ENCODE measurements at places on chromosomes 3 and 15.

- DNase-seq: no peak
Observed at GRCh38 chr3:132180337-132180791, 136.8 kb upstream of the ACP3 start.

GRCh38 chr3:109648027-109648426, 310.7 kb upstream of the DPPA4 start:
- DNase-seq: no peak

DNA sequence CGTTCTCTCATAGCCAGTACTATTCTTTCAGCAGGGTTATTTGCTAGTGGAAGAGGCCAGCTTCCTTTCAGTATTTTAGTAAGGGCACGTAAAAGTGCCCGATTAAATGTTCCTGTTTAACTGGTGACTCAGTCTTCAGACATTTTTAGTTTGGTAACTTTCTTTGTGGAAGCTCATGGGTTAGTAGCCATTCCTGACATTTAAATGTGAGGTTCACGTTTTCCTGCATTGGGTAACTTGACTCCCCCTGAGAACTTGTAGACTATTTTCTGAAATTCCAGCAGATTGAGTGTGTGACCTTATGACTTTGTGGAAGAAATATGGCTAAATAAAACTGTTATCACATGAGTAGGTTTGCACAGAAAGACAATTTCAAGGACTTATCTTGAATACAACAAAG, 16.9 kb downstream of the ABHD2 start:
- DNase-seq: no peak

GRCh38 chr3:126267169-126267975, 87.0 kb upstream of the ALDH1L1 start:
- DNase-seq: no peak

DNA sequence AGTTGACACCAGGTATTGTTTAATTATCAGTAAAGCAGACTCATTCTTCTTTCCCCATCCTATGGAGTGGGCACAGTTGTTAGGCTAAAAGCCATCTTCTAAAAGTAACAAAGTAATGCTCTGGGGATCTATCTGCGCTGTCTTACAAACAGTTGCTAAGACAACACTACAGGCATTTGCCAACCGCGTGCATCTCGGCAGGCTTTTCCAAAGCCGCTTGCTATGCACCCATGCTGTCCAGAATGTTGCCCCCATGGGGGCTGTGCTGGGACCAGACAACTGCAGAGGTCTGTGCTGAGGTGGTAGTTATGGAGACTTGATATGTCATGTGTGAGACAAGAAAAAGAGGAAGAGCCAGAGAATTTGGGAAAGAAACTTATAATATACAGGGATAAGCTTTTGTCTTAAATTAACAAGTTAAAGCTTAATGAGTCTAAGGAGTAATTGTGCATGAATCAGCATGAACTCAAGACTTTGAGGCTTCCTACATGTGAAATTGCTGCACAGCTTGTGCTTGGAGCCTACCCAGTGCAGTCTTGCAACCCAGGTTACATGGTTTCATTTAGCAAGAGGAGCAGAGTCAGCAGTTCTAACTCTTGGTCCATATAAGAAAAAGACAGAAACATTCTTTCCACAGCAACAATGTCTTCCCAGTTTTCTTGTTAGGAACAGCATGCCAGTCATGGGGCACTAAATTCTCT, 38.9 kb upstream of the DCLK3 start:
- no peak for DNase-seq

GRCh38 chr15:45743426-45744235, 108.8 kb downstream of the SQOR start:
- DNase-seq: no peak

GRCh38 chr3:144549166-144549565, 577.5 kb downstream of the DIPK2A start:
- DNase-seq: no peak

DNA sequence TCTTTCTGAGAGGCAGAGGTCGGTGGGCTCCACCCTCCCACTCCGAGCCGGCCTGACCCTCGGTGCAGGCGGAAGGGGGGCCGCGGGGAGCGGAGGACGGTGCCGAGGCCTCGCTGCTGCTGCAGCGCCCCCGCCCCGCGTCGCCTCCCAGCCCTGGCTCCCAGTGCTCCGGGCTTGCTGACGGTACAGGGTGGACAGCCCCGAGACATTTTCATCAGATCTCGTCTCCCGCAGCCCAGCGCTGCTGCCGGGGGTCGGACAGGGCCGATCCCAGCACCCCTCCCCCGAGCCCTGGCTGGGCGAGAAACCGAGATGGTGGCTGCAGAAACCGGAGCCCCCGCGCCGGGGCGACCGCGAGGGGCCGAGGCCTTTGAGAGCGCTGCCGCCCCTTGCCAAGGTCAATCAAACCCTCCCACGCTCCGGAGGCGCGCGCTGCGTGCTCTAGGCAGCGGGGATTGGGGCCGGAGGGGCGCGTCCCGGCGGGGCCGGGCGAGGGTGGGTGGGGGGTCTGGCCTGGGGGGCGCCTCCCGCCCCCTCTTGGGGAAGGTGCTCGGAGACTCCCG, 42.5 kb downstream of the EPHB3 start:
- DNase-seq: no peak

- DNase-seq: no peak
Observed at GRCh38 chr3:71401695-71402231, 181.8 kb downstream of the FOXP1 start.

GRCh38 chr3:13455644-13456043, 24.5 kb upstream of the HDAC11 start:
- no peak for DNase-seq

DNA sequence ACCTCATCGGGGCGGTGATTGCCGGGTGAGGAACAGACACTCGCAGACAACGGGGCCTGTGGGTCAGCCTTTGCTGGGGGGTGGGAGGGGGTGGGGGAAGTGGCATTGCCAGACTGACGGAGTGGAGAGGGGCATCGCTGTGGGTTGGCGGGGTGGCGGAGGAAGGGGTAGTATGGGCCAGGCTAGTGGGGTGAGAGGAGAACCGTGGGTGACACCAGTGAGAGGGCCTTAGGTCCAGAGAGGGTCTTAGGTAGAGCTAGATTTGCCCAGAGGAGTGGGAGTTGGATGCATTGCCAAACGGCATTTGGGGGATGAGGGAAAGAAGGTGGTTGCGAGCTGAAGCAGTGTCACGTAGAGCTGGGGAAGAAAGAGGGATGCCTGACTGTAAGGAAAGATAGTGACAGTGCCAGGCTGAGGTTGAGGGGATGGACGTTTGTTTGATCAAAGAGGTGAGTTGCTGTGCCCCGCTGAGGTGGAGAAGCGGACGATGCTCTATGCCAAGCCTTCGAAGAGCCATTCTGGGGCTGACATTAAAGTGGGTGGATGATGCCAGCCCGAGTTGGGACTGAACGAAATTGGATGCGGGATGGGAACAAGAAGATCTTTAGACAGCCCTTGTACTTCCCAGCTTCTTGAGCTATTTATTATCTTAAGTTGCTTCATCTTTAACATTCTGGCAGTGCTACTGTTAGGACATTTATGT, 572 bp downstream of the DNAJB11 start:
- DNase-seq: no peak

DNA sequence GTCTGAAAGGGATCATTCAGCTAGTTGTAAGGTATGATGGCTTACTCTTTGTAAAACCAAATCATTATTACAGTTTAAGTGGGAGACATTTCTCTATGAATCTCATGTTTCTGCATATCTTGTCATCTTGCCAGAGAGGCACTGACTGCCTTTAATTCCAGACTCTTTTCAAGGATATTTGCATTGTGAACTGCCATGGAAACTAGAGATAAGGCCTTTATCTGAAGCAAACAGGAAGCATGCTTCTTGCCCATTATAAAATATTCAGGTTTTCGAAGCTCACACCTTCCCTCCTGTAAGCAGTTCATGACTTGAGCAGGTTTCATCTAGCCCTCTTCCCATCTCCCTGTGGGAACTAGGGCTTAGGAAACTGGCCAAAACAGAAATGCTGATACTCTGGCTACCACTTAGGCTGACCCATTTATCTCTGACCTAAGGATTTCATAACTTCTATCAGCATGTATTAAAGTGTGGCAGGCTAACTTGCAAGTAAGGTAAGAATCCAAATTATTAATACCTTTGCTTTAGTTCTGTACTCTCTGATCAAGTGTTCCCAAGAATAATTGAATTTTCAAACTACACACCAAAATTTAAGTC, 326.6 kb upstream of the ALCAM start:
- DNase-seq: no peak

GRCh38 chr3:118907909-118908308, 126.7 kb downstream of the IGSF11 start:
- DNase-seq: no peak

GRCh38 chr3:33787328-33788009, 11.0 kb upstream of the PDCD6IP start:
- DNase-seq: peak; percentile 34

DNA sequence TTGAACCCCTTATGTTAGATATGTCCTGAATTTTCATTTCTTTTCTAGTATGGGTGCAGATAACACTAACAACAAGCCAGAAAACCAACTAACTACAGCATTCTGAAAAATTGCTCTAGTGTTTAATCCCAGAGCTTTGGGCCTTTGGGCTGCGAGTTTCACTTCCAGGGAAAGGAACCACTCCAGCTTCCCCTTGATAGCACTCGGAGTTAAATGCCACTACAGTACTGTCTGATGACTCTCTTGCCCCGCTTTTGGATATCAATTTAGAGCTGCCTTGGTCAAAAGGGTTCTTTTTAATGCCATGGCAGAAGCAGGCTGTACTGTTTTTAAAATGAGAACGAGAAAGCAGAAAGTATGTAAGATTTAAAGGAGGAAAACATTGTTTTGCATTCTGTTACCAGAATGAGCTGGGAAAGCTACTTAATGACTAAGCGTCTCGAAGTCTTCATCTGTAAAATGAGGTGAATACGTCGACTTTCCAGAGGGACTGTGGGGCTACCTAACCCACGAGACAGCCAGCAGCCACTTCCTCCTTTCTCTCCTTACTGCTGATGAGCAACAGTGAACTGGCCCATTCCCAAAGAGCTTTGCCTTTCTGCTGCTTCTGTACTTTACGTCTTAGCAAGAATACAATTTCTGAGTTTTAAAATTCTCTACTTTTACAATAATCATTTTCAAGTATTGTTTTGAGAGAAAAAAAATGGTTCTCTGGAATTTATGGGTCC, 299.3 kb upstream of the LYSMD4 start:
- no peak for DNase-seq

DNA sequence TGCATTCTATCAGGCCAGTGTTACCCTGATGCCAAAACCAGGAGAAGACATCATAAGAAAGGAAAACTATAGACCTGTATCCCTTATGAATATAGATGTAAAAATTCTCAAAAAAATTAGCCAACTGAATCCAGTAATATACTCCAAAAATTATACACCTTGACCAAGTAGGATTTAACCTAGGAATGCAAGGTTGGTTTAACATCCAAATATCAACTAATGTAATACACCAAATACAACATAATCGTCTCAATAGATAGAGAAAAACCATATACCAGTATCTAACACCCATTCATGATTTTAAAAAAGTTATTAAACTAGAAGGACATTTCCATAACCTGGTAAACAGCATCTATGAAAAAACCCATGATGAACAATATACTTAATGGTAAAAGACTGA, 56.5 kb upstream of the SELENOK start:
- no peak for DNase-seq

GRCh38 chr3:4988983-4989834, 10.0 kb downstream of the BHLHE40 start:
- no peak for DNase-seq

- DNase-seq: no peak
Observed at GRCh38 chr3:31544634-31545033, 11.9 kb downstream of the STT3B start.

- no peak for DNase-seq
Observed at GRCh38 chr15:63473007-63473748, 31.2 kb upstream of the USP3 start.

DNA sequence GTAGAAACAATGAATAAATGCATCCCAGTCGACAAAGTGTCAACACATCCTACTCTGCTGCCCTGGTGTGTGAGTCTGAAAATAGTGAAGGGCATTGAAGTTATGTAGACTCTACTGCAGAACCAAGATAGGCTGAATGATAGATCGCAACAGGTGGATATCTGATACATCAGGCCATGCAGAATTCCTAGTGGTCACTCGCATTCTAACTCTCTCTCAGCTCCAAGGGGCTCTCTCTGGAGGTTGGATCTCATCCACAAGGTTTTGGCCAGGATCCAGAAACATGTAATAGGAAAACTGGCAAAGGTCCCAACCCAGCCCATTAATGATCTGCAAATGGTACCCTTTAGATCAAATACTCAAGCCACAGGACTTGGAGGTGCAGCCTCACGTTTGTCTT, 514.1 kb downstream of the MAGI1 start:
- no peak for DNase-seq

DNA sequence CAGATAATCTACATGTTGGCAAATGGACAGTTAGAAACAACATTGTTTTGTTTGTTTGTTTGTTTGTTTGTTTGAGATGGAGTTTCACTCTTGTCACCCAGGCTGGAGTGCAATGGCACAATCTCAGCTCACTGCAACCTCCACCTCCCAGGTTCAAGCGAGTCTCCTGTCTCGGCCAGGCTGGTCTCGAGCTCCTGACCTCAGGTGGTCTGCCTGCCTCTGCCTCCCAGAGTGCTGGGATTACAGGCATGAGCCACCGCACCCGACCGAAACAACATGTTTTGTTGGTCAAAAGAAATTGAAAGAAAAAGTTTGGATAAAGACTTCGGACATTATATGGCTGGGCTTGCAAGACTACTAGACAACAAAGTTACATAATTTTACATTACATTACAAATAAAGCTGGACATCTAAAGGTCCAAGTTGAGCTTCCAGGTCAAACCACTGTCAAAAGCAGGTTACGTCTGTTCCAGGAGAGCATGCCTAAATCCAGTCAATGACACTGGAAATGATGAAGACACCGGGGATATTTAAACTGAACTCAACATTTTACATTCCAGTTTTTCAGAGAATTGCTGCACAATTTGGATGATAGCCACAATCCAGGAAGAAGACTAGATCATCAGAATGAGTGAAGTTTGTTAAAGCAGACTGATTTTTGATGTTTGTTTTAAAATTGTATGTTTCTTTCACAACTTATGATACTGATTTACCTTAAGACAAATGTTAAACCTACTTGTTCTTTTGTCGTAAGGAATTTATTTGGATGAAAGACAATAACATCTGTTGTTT, 18.6 kb downstream of the SERP1 start:
- no peak for DNase-seq

DNA sequence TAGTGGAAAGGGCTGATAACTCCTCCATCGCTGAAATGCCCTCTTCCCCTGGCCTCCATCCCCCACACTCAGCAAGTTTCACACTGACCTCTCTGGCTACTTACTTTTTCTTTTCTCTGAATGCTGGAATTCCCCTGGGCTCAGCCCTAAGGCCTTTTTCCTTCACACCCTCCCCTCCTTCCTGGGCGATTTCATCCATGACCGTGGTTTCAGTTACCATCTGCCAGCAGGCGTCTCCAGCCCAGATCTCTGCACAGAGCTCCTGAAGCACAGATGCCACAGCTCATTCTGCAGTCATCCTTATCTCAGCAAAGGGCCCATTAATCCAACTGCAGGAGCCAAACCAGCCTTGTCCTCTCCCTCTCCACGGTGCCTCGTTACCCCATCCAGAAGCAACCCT, 114.0 kb downstream of the RFTN1 start:
- DNase-seq: no peak
